PC-9 (cell line): ENCODE measurements at places on chromosomes 3 and 15.

GRCh38 chr3:127006781-127007436 is 24.0 kb downstream of the PLXNA1 start:
- no peak for DNase-seq
- H3K27ac ChIP-seq = no peak overlapping the region
- H3K27me3 ChIP-seq = no peaks in the 10 kb centered on the region
- peaks cover 15% of the 10 kb centered on the region for H3K4me1 ChIP-seq
- no peak overlapping the region for H3K4me3 ChIP-seq

DNA sequence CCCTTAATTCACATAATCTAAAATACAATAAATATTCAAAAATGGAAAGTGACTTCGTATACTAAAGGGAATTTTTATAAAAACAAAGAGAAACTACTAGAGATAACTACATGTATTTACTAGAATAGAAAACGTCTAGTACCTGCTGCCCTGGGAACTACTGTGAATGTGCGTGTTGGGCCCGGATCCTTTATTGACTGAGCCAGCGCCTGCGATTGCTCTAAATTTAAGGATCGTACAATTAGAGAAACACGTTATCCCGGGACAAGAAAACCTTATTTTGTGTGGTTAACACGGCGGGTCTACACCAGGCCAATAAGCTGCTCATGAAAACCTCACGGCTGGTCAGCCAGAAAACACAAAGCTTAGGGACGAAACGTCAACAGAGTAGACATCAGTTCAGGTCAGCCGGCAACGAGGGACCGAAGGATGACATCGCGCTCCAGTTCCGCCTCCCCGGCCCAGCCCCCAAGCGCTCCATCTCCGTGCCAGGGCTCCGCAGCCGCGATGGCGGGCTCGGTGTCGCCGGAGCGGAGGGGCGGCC is 555 bp downstream of the TM2D3 start:
- DNase-seq = no peak
- peaks cover 12% of the 10 kb centered on the region for H3K36me3 ChIP-seq
- peaks cover 23% of the 10 kb centered on the region for H3K4me1 ChIP-seq
- no peaks in the 10 kb centered on the region for H3K27me3 ChIP-seq
- H3K27ac ChIP-seq = peak overlapping the region; percentile 76
- peak overlapping the region; percentile 94 for H3K4me3 ChIP-seq

GRCh38 chr15:22979238-22980188 is 655 bp downstream of the CYFIP1 start:
- H3K36me3 ChIP-seq = no peaks in the 10 kb centered on the region
- H3K27me3 ChIP-seq = no peaks in the 10 kb centered on the region
- peak overlapping the region; percentile 33; the same call in 1 of the 2 replicates for H3K27ac ChIP-seq
- DNase-seq = no peak
- 0 out of 2 replicates have a peak, but pooled peaks cover 4% of the 10 kb centered on the region for H3K4me1 ChIP-seq

GRCh38 chr15:81604713-81605112 is 230.7 kb upstream of the TMC3 start:
- H3K4me1 ChIP-seq = no peaks in the 10 kb centered on the region
- no peak for DNase-seq
- no peak overlapping the region for H3K27ac ChIP-seq
- peaks cover 6% of the 10 kb centered on the region; the same call in 1 of the 2 replicates for H3K27me3 ChIP-seq
